ENCODE measurements at places on chromosomes 3 and 15. TPM values are rescaled to one million over a fixed set of nuclear protein-coding genes. Genes with fewer than 3 reads are reported as not detected.

DNA sequence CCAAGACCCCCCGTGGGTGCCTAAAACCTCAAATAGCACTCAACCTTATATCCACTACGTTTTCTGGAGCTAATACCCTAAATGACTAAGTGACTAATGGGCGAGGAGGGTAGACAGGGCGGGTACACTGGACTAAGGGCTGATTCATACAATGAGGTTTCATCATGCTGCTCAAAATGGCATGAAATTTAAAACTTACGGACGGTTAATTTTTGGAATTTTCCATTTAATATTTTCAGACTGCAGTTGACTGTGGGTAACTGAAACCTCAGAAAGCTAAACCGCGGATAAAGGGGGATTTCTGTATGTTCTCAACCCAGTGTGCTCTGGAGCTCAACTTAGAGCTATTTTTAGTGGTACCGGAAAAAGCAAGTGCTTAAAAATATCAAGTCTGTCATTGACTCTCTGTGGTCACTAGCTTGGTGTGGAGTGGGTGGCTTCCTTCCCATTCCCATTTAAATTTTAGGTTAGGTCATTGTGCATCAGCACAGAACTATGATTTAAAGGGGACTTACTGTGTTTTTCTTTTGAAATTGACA lies 72.9 kb downstream of the LRRC28 start:
- no peak for DNase-seq

- no peak for DNase-seq
These were observed 209.5 kb downstream of the PLOD2 start for GRCh38 chr3:145951441-145951840.

DNA sequence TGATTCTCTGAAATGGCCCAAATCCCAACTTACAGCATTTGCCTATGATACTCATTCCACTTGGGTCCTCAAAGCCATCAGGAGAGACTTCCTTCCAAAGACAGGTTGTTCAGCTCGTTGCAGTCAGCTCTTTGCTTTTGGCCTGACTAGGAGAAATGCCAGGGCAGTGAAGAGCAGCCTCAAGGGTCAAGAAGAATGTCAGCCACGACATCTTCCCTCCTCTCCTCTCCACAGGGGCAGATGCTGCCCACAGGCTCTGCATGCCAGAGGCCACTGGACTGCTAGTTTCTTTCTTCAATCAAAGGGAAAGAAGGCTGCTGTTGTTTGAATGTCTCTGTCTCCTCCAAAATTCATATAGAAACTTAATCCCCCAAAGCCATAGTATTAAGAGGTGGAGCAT lies 201.7 kb upstream of the PFN2 start:
- no peak for DNase-seq

The NPAP1 gene
- total RNA-seq: not detected

DNA sequence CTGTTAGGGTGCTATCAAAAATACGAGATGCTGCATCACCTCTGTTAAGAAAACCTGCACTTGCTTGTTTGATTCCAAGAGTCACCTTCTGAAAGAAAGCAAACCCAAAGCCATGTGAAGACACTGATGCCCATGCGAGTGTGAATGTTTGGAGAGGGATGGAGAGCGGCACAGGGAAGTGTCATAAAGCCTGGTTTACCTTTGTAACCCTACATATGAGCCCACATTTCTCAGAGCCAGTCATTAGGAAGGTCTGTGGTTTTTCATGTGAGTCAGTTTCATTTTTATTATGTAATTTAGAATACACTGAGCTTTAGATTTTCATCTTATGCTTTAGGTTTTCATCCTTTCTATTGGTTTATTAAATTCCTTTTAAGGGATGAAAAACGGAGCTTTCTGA lies 896.8 kb downstream of the ROBO1 start:
- no peak for DNase-seq
